Activated CD4-positive, alpha-beta T cell treated with anti-CD3 and anti-CD28 coated beads, Interleukin-2, Interleukin-4, amounts not matched to agents 100 ng/mL and 50 ng/mL, durations not matched to agents 16 hours and 8 hours (primary cell): ENCODE measurements at places on chromosomes 6 and 20.

DNA sequence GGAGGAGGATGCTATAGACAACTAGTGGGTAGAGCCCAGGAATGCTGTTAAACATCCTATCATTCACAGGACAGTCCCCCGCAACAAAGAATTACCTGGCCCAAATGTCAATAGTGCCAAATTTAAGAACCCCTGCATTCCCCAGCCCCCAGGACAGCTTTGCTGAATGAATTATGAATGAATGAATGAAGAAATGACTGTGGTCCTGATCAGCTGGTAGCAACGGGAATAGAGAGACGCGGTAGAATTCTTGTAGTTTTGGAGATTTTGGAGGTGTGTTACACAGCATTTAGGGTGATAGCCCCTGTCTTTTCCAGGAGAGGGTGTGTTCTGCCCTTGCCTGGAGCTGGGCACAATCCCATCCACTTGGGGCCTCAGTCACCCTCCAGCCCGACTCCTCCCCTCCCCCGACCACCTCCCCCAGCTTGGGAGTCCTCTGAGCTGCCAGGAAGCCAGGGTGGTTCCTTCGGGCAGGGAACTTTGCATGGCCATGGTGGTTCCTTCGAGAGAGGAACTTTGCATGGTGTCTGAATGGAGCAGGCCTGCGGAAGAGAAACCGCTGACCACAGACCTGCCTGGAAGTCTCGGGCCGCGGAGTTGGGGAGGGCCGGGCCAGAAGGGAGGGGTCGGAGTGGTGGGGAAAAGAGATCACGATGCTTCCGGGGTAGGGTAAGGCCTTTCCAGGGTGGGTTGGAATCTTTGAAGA lies 1.0 kb upstream of the HCK start:
- no peak for DNase-seq

GRCh38 chr6:41939848-41940758 lies 1.5 kb downstream of the CCND3 start:
- no peak for DNase-seq

GRCh38 chr20:38534756-38535155 lies 46.2 kb upstream of the ADIG start:
- no peak for DNase-seq

GRCh38 chr6:107642095-107642860 lies 152.4 kb downstream of the SOBP start:
- no peak for DNase-seq

DNA sequence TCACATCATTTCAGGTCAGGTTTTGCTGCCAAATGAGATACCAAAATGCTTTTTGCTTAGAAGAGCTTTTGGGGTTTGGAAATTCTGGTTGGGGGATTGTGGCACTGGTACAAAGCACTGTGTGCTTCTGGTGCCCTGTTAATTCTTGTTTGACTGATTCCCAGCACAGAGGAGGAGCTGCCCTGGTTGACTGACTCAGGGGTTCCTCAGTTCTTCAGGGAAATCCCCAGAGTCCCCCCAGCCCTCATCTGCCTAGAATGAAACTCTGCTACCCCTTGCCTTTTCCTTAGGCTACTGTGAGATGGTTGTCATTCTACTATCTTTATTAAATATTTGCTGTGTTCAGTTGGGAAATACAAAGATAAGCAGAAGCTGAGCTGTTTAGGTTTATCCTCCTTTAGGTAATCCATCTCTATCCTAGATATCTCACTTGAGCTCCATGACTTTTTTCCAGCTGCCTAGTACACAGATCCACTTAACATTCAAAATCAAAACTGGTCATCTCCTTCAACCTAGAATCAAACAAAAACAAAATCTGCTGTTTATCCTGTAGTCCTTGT lies 24.9 kb upstream of the TSPYL1 start:
- DNase-seq: no peak

GRCh38 chr6:141963543-141964295 lies 169.0 kb upstream of the GJE1 start:
- peak; percentile 30 for DNase-seq

DNA sequence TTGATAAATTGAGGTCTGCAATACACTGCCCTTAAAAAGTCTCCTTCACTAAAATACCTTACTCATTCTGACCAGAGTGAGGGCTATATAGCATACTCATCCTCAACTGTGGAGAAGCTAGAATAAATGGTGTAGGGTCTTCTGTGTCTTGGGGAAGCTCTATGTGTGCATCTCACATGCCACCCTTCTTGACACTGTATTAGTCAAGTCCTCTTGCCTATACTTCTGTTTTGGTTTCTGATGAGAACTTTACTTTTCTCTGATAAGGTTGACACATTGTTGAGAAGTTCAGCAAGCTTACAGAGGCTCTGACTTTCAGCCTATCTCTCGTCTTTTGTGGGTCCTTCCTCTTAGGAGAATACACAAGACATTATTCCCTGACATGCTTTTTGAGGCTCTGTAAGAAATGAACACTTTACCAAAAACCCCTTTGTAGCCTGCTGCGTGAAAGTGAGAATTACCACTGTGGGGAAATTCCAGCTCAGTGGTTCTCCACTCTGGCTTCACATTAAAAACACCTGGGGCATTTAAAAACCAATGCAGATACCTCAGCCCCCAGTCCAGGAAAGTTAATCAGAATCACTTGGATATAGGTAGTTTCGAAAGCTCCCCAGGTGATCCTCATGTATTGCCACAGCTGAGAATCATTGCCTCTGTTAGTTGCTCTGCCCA lies 372.1 kb upstream of the HS3ST5 start:
- DNase-seq: no peak

- peak; percentile 94 for DNase-seq
These were observed 214.0 kb downstream of the CLIC5 start for GRCh38 chr6:45801471-45802289.

DNA sequence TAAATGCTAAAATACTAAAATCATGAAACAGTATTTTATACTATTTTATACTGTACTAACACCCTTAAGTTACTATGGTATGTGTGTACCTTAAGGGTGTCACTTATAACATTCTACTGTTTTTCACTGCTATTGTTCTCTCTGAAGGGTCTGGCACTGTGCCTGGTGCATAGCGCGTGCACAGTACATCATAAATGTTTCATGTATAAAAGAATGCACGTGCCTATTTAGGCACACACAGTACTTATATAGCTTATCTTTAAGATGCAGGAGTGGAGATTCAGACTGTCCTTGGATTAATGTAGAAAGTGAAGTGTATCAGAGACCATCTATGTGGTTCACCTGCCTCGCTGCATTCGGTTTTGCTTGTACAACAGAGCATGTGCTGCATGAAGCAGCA lies 64.0 kb upstream of the SGK1 start:
- DNase-seq: no peak

- DNase-seq: no peak
These were observed 164.6 kb upstream of the FERMT1 start for GRCh38 chr20:6287471-6287870.

DNA sequence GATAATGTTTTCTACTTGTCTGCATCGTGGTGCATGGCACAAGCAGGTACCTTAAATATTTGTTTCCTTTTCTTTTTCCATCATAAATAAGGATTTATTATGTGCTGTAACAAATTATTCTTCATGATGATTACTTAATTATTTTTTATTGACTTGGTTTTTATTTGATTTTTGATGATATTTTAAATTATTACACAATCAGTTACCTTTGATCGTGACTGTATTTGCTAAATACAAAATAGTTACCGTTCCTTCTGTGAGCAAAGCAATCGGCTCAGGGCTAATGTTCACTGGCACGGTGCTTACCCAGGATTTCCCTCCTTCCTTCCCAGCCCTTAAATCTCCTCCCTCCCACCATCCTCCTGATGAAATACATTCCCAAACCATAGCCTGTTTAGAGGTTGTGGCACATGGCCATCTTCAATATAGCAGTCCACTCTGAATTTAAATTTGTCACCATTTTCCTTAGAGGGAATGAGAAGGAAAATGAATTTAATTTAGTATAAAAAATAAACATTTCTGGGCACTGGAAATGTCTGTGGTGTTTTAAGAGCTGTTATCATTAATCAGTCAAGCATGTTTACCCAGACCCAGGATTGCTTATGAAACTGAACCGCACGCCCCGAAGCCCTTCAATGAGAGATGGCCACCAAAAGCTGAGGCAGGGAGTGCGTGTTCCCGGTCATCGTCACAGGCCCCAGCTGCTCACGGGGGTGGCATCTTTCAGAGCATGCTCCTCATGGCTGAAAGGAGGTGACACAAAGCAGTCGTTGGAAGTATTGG lies 23.0 kb upstream of the EXOC2 start:
- DNase-seq: no peak

DNA sequence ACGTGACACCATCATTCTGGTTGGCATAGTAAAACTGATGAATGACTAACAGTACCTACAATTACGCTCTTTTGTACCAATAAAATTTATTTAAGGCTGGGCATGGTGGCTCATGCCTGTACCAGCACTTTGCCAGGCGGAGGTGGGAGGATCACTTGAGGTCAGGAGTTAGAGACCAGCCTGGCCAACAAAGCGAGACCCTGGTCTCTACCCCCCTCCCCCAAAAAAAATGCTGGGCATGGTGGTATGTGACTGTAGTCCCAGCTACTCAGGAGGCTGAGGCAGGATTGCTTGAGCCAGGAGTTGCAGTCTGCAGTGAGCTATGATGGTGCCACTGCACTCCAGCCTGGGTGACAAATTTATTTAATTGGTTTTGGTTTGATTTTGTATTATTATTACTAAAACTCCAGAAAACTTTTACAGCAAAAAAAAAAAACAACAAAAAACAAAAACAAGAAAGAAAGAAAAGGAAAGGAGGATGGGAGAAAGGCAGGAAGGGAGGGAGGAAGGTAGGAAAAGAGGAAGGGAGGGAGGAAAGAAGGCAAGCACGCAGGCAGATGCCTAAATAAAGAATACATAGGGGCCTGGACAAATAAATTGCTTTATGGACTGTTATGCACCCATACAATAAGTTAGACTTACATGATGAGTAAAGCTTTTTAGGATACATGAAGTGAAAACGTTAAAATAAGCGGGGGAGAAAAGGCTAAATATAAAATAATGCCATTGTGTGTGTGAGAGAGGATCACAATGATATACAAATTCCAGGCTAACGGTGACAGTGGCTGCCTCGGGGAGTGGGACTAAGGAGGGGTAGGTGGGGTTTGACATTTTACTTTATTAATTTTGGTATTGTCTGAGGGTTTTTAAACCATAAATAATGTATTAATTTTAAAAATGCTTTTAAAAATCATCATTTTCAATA lies 682 bp upstream of the ZSCAN9 start:
- no peak for DNase-seq

- peak; percentile 14 for DNase-seq
These were observed at the start of gene SCUBE3 for GRCh38 chr6:35213824-35214756. Gene SCUBE3 (plus strand): TSS chr6:35213956. CDS start chr6:35214419, 463 bp downstream.

- DNase-seq: no peak
These were observed 222.2 kb upstream of the PRSS16 start for GRCh38 chr6:27025351-27025750.

- no peak for DNase-seq
These were observed 12.5 kb downstream of the SESN1 start for GRCh38 chr6:109082188-109082577.

GRCh38 chr20:32368925-32369324 lies 10.8 kb downstream of the ASXL1 start:
- DNase-seq: no peak

GRCh38 chr20:16011056-16011455 lies 562.2 kb downstream of the KIF16B start:
- DNase-seq: no peak

DNA sequence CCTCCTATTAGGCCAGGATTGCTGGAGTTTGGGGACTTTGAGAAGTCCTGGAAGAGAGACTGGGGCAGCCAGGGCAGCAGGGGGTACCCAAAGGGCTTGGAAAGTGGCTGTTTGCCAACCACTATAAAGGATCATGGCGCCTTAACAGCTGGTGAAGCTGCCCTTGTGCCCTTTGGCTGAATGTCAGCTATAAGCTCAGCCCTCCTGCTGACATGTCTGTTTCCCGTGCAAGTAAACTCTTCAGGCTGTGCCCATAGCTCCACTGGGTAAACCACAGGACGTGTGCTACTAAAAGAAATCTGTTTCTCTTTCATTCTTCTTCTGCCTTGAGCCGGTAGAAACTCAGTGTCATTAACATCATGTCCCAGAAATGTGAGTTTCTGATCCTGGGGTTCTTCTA lies 97.3 kb downstream of the CAP2 start:
- DNase-seq: no peak

DNA sequence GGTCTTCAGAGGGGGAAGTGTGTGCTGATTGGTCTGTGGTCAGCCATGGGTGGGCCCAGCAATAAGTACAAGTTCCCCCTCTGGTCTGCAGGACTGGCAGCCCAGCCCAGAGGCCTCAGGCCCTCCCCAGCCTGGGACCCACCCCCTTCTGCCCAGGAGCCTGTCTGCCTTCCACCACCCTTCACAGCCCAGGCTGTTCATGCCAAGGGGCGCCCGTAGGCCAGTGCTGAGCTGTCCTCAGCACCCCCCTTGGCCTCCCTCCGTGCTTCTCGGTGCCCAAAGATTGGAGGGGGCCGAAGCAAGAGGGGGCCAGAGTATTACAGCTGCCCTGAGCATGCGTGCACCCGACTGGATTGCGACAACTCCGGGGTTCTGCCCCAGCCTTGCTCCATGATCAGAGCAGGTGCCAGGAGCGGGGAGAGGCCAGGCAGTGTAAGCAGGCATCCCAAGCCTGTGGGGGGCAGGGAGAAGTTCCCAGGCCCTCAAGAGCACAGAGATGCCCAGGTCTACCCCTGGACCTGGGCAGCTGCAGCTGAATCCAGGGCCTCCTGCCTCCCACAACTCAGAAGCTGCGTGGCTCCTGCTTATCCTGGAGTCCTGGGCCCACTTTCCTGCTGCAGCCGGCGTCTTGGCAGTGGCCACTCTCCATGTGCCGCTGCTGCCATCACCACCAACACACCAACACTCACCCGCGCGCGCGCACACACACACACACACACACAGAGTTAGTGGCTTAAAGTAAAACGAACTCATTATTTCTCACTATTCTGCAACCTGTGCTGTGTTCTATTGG lies 33.3 kb downstream of the CST9L start:
- DNase-seq: no peak

DNA sequence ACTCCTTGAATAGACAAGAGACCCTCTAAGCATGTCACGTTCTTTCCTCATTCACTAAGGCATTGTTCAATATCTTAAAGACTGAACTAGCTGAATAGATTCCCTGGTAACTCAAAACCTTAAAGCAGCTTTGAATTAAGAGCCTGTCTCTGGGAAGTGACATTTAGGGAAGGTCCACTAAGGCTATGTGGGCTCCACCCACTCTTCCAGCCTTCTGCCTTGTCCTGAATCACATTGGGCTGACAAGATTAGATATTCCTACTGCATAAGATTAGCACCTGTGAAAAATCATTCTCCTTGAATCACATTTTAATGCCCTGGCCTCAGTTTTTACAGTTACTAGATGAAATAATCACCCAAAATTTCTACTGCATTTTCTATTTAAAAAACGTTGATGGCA lies 36.3 kb downstream of the CLIC5 start:
- no peak for DNase-seq
